ENCODE measurements at places on chromosomes 13 and 19.

DNA sequence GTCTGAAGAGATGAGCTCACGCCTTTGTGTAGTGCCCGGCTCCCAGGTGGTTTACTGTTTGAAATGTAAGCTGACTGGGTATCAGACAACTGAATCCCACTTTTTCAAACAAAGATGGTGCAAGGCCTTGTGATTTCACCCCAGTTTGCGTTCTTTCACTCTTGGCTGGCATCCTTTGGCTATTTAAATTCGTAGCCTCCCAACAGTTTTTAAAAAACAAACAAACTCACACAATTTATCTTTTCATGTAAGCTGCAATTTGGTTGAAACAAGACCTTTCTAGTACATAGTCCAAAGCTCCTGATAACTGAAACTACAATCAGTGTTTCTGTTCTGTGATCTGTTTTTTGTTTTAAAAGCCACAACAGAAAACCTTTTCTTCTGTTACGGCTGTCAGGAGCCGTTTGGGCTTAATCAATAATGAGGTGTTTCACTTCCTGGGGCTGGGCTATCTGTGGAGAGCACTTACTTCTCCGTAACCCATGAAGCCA is 65.1 kb upstream of the NPAS1 start:
- DNase-seq, result no peak

DNA sequence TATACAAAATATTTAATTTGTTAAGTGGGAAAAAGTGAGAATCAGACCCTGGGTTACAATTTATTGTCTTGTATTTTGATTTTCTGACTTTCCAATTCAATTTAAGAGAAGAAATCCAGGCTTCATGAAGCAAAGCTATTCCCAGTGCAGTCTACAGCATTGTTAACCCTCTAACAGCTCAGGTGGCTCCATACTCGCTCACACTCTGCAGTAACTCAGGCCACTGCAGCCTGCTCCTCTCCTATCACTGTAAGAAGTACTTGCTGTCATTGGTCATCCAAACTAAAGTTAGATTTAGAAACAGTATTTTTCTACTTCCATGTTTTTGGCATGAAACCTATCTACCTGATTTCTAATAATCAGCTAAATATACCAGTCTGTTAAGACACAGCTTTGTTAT is 830.3 kb downstream of the PCDH9 start:
- DNase-seq, result no peak

DNA sequence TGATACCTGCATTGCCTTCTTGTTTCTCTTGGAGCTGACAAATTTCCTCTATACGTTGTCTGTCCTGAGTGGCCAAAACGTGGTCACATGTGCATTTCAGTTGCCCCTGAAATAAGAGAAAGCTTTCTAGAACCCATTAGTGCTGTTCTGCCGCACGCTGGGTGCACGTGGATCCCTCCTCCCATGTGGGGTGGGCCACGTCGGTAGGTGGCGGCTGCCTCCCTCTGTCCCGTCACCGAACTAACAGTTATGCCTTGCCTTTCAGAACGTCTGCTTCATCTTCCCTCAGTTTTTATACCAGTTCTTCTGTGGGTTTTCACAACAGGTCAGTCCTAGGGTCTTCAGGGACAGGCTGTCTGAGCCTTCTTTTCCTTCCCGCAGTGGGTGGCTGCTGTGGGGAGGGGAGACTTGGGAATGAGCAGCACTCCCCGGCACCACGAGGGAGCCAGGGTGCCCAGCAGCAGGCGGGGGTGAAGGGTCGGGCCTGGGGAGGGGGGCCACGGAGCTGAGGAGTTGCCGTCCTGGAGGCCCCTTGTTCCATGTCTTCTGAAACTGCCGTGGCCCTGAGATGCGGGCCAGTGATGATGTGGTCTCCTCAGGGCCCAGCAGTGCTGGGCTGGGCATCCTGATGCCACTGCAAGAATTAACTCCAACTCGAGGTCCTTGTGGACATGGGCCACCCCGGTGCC is 109.7 kb upstream of the MCF2L start:
- no peak for DNase-seq

GRCh38 chr19:32233885-32234284 is 111.5 kb upstream of the ZNF507 start:
- no peak for DNase-seq

DNA sequence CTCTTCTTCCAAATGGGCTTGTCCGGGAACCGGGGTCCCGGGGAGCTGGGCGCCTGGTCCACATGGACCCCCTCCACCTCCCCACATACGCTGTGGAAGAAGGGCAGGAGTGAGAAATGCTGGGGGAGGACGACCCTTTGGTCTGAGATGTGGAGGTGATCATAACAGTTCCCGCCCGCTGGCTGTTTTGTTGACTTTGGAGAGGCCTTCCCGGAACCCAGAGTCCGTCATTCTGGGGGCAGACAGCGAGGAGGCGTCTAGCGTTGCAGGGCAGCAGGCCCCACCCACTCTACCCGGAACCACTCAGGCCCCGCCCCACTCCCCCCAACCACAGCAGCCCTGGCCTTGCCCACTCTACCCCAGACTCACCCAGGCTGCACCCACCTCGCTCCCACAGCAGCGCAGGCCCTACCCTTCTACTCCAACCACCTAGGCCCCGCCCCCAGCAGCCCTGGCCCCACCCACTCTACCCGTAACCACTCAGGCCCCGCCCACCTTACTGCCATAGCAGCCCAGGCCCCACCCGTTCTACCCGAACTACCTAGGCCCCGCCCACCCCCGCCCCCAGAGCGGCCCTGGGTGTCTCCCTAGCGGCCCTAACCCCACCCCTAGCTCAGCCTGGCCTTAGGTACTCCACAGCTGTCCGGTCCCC is 7.1 kb downstream of the GPR108 start:
- DNase-seq, result no peak

- no peak for DNase-seq
Observed at GRCh38 chr13:80001510-80001842, 339.4 kb downstream of the SPRY2 start.

DNA sequence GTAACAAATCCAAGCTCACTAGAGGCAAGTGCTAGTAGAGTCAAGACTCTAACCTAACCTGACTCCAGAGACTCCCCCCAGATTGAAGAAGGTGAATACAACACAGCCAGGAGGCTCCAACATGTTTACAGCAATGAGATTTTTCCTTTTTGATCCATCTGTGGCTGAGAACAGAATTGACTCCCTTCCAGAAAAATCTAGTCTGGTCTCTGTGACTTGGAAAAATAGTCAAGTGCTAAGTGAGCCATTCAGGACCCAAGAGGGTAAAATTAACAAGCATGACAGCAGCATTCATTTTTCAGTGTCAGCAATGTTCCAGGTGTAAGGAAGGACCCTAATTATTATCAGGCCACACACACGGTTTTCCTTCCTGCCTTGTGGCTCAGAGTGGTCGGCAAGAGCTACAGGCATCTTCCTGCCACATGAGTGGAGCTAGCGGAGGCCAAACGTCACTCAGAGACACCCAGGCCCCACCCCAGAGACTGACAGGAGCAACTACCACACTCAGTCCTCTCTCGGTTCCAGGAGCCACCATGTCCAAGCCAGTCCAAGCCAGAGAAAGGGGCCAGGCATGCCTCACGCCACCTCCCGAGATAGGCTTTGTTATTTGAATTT is 395.1 kb downstream of the FOXO1 start:
- no peak for DNase-seq
